ENCODE measurements at places on chromosomes 4 and X. TPM values are rescaled to one million over a fixed set of nuclear protein-coding genes. Genes with fewer than 3 reads are reported as not detected.

GRCh38 chr4:47561331-47561730, 76.3 kb downstream of the ATP10D start:
- DNase-seq, result peak; percentile 2

The CENPE gene
- polyA plus RNA-seq, result 5.9 TPM

The CTAG2 gene
- polyA plus RNA-seq, result not detected

The PDLIM3 gene
- polyA plus RNA-seq, result 28.2 TPM

The SH3BP2 gene
- polyA plus RNA-seq, result 45.9 TPM

The CFP gene
- polyA plus RNA-seq, result 4.2 TPM

The SH2D1A gene
- 0.82 TPM for polyA plus RNA-seq

- no peak for DNase-seq
- H3K4me1 ChIP-seq, result no peaks in the 10 kb centered on the region
- no peaks in the 10 kb centered on the region for H3K36me3 ChIP-seq
- no peak overlapping the region for H3K4me3 ChIP-seq
- H3K27me3 ChIP-seq, result no peaks in the 10 kb centered on the region
These were observed 38.0 kb upstream of the SPP1 start for GRCh38 chr4:87937523-87937922.

The PNMA5 gene
- 0.69 TPM for polyA plus RNA-seq

GRCh38 chr4:119765469-119765868, 136.9 kb upstream of the PDE5A start:
- no peak overlapping the region for H3K27ac ChIP-seq
- no peaks in the 10 kb centered on the region for H3K36me3 ChIP-seq
- H3K4me3 ChIP-seq, result no peak overlapping the region
- DNase-seq, result no peak
- no peaks in the 10 kb centered on the region for H3K4me1 ChIP-seq

- no peak overlapping the region for H3K27ac ChIP-seq
- H3K4me3 ChIP-seq, result no peak overlapping the region
- DNase-seq, result no peak
- H3K4me1 ChIP-seq, result peaks cover 2% of the 10 kb centered on the region
- H3K36me3 ChIP-seq, result no peaks in the 10 kb centered on the region
These were observed 88.6 kb downstream of the APBB2 start for GRCh38 chr4:41125558-41126311.

The GLRA3 gene
- polyA plus RNA-seq, result 1.0 TPM

GRCh38 chr4:89298788-89299152, 8.8 kb downstream of the GPRIN3 start:
- peak overlapping the region; percentile 46 for H3K4me3 ChIP-seq
- H3K4me1 ChIP-seq, result peaks cover 55% of the 10 kb centered on the region
- no peaks in the 10 kb centered on the region for H3K36me3 ChIP-seq
- peak overlapping the region; percentile 91 for H3K27ac ChIP-seq
- DNase-seq, result no peak

The GUCY1A1 gene
- polyA plus RNA-seq, result 25.3 TPM

- peaks cover 32% of the 10 kb centered on the region for H3K36me3 ChIP-seq
- H3K4me3 ChIP-seq, result no peak overlapping the region
- H3K27me3 ChIP-seq, result peaks cover 23% of the 10 kb centered on the region
- no peak overlapping the region for H3K27ac ChIP-seq
- no peak for DNase-seq
These were observed 16.6 kb upstream of the GTPBP6 start for GRCh38 chrX:334971-335757.

The GLRA2 gene
- polyA plus RNA-seq, result 1.0 TPM

The PSAPL1 gene
- polyA plus RNA-seq, result 0.49 TPM

DNA sequence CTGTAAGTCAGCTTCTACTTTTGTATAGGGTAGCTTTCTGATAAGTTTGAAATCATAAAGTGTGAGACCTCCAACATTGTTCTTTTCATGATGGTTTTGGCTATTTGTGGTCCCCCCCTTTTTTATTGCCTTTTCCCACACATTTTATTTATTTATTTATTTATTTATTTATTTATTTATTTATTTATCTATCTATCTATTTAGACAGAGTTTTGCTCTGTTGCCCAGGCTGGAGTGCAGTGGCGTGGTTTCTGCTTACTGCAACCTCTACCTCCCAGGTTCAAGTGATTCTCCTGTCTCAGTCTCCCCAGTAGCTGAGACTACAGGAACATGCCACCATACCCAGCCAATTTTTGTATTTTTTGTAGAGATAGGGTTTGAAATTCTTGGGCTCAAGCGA, 9.7 kb upstream of the MTHFD2L start:
- H3K4me1 ChIP-seq, result no peaks in the 10 kb centered on the region
- no peaks in the 10 kb centered on the region for H3K36me3 ChIP-seq
- DNase-seq, result no peak
- H3K4me3 ChIP-seq, result no peak overlapping the region
- no peak overlapping the region for H3K27ac ChIP-seq

The LAP3 gene
- polyA plus RNA-seq, result 76.1 TPM

The TKTL2 gene
- polyA plus RNA-seq, result 0.01 TPM

The BMPR1B gene
- polyA plus RNA-seq, result 1.2 TPM

DNA sequence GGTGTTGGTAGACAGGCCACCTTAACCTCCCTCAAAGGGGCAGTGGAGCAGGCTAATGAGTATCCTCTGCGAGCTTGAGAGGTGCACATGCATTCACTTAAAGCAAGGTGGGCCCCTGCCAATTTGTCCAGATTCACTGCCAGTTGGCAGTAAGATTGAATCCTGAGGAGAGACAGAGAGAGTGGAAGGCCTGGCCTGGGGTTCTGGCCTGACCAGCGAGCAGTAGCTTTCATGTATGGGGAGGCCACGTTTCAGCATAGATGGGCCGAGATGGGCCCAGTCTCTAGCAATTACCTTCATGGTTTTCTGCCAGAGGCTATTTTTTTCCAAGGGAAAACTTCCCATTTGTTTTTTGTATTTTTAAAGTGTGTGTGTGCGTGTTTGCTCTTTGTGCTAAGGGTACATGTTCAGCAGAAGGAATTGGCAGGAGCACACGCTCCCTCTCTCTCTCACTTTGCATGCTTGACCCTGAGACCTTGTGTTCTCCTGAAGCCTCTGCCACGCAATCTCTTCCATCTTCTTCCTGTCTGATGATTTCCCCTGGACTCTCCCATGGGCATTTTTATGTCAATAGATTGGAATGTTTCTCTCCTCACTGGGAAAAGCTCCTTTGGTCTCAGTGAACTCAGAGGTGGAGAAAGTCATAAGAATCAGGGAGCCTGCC, 215.8 kb upstream of the SFRP2 start:
- DNase-seq, result no peak
- no peaks in the 10 kb centered on the region for H3K4me1 ChIP-seq
- no peaks in the 10 kb centered on the region for H3K27me3 ChIP-seq
- H3K4me3 ChIP-seq, result no peak overlapping the region

The PI4K2B gene
- polyA plus RNA-seq, result 31.8 TPM

DNA sequence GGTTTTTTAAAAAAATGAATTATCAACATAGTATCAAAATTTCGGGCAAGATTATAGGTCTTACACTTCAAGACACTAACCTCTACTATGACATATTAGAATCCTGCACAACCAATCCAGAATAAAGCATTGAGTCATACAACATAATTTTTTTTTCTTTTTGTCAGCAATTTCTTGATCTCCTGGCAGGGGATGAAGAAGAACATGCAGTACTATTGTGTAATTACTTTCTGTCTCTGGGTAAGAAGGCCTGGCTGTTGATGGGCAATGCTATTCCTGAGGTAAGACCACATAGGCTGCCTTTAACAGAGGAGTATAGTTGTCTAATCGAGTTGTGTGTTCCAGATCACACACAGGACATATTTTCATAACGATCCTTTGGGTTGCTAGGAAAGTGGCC, 67.5 kb downstream of the FBXL5 start:
- H3K36me3 ChIP-seq, result peaks cover 7% of the 10 kb centered on the region
- H3K27me3 ChIP-seq, result no peaks in the 10 kb centered on the region
- no peak overlapping the region for H3K4me3 ChIP-seq
- no peak overlapping the region for H3K27ac ChIP-seq
- DNase-seq, result no peak

The DOK7 gene
- polyA plus RNA-seq, result 8.5 TPM

- H3K36me3 ChIP-seq, result no peaks in the 10 kb centered on the region
- no peaks in the 10 kb centered on the region for H3K4me1 ChIP-seq
- no peaks in the 10 kb centered on the region for H3K27me3 ChIP-seq
- no peak overlapping the region for H3K4me3 ChIP-seq
These were observed 1629.0 kb downstream of the ARAP2 start for GRCh38 chr4:34615315-34615714.

The QDPR gene
- polyA plus RNA-seq, result 72.9 TPM

DNA sequence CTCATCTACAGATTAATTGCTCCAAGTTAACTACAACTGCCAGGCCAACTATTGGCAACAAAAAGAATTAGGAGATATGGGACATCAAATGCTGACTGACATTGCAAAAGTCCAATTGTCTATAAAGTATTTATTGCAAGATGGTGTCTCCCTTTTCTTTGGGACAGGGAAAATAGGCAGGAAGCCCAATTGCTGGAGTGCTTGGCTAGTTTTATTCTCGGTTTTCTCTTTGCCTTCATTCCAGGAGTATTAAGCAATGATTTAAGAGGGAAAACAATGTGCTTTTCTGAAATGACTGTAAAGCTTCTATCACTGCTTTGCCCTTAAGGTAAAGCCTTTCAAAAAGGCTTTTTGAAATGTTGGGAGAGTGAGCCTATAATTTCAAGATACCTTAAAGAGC, 62.8 kb upstream of the DIAPH2 start:
- H3K36me3 ChIP-seq, result no peaks in the 10 kb centered on the region
- no peaks in the 10 kb centered on the region for H3K4me1 ChIP-seq
- no peak overlapping the region for H3K4me3 ChIP-seq
- no peaks in the 10 kb centered on the region for H3K27me3 ChIP-seq

GRCh38 chr4:78059524-78059889, 2.4 kb downstream of the FRAS1 start:
- H3K4me1 ChIP-seq, result peaks cover 6% of the 10 kb centered on the region
- peak overlapping the region; percentile 85 for H3K4me3 ChIP-seq
- H3K36me3 ChIP-seq, result no peaks in the 10 kb centered on the region

The SMIM20 gene
- 49.0 TPM for polyA plus RNA-seq

- no peak overlapping the region for H3K27ac ChIP-seq
- no peaks in the 10 kb centered on the region for H3K4me1 ChIP-seq
- no peaks in the 10 kb centered on the region for H3K27me3 ChIP-seq
- no peak for DNase-seq
- no peaks in the 10 kb centered on the region for H3K36me3 ChIP-seq
- no peak overlapping the region for H3K4me3 ChIP-seq
These were observed 226.1 kb downstream of the BCOR start for GRCh38 chrX:39871648-39872047.

- H3K4me3 ChIP-seq, result no peak overlapping the region
- H3K4me1 ChIP-seq, result no peaks in the 10 kb centered on the region
- H3K27me3 ChIP-seq, result no peaks in the 10 kb centered on the region
- no peak for DNase-seq
- H3K27ac ChIP-seq, result no peak overlapping the region
These were observed 295.2 kb upstream of the IGFBP7 start for GRCh38 chr4:57405359-57405758.

The SPANXA1 gene
- polyA plus RNA-seq, result not detected

- H3K36me3 ChIP-seq, result no peaks in the 10 kb centered on the region
- DNase-seq, result no peak
- no peaks in the 10 kb centered on the region for H3K4me1 ChIP-seq
These were observed 698.2 kb upstream of the AGA start for GRCh38 chr4:178140326-178140915.

The AVPR2 gene
- 0.28 TPM for polyA plus RNA-seq

- H3K27ac ChIP-seq, result peak overlapping the region; percentile 56
- H3K4me3 ChIP-seq, result no peak overlapping the region
These were observed 103.7 kb upstream of the SCML1 start for GRCh38 chrX:17633546-17633945.

All from large intestine (tissue), 12 donors.